ENCODE measurements at places on chromosomes 1 and 21.

DNA sequence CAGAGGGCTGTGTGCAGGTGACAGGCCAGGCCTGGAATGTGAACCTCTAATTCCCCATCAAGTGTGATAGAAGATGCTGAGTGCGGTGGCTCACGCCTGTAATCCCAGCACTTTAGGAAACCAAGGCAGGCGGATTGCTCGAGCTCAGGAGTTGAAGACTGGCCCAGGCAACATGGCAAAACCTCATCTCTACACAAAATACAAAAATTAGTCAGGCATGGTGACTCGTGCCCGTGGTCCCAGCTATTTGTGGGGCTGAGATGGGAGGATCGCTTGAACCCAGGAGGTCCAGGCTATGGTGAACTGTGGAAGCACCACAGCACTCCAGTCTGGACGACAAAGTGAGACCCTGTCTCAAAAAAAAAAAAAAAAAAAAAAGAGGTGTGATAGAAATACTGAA, 40.1 kb upstream of the PUM1 start:
- DNase-seq = no peak

- DNase-seq = no peak
Measured at GRCh38 chr1:47948126-47948525, 49.1 kb downstream of the TRABD2B start.

DNA sequence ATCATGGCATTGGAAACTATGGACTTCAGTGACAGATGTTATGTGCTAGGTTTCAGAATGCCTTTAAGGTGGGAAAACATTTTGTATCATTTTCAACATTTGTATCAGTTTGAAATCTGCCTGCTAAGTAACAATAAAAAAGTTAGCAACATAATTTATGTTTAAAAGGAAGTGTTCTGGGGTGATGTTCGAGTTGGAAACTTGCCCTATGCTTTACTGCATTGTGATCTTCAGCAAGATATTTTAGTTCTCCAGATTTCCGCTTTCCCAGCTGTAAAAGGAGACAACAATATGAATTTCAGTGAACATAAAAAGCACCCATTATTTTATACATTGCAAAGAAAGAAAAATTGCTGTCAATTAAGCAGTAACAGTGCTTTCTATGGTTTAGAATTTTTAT, 187.4 kb downstream of the DISC1 start:
- DNase-seq = no peak

- no peak for DNase-seq
Measured at GRCh38 chr1:56135069-56135863, 444.1 kb downstream of the PLPP3 start.

GRCh38 chr21:35024513-35024912, 24.6 kb downstream of the RUNX1 start:
- DNase-seq = no peak

GRCh38 chr1:230215031-230215430, 148.0 kb downstream of the GALNT2 start:
- DNase-seq = no peak

GRCh38 chr1:202571719-202572339, 138.4 kb downstream of the SYT2 start:
- no peak for DNase-seq

DNA sequence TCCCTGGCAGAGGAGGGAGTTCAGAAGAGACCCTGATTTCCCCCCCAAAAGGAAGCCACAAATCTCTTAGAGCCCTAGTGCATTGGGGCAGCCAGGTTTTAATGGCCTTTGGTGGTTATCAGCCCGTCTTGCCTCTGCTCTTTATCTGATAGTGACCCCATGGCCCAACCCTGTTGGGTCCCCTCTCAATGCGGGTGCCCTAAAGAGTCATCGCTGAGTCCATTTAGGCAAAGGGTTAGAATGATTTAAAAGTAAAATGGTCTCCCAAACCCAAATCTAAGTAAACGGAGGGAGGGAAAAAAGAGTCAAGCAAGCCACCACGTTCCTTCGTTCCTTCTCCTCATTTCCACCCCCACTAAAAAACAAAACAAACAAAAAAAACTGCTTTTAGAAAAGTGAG, 164.0 kb downstream of the RUNX1 start:
- no peak for DNase-seq

DNA sequence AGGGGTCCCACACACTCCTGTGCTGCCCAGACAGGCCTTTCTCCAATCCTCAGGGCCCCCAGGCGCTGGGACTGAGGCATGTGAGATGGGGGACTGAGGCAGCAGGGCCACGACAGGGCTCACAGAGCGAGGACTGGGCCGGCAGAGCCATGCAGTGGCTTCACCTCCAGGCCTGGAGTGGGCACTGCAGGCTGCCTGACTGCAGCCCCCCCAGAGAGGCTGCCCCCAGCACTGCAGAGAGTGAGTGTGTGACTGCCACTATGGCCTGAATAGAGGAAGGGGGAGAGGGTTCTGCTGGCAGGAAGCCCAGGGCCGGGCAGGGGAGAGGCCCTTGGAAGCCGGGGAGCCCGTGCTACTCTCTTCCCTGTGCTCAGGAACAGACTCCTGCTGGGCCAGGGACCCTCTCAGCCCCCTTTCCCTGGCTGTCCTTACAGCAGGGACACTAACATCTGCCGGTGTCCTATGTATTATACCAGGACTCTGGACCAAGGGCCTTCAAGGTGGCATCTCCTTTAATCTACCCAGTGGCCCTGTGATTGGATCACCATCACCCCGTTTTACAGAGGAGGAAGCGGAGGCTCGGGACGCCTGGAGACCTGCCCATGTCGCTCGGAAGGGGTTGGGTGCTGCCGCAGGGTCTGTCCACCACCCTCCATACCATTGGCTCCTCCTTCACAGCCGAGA, 20.2 kb upstream of the PLEKHG5 start:
- DNase-seq = no peak

GRCh38 chr1:27562021-27562420, 41.9 kb downstream of the AHDC1 start:
- DNase-seq = no peak

- DNase-seq = no peak
Measured at GRCh38 chr1:162844153-162844552, 16.8 kb downstream of the CCDC190 start.

DNA sequence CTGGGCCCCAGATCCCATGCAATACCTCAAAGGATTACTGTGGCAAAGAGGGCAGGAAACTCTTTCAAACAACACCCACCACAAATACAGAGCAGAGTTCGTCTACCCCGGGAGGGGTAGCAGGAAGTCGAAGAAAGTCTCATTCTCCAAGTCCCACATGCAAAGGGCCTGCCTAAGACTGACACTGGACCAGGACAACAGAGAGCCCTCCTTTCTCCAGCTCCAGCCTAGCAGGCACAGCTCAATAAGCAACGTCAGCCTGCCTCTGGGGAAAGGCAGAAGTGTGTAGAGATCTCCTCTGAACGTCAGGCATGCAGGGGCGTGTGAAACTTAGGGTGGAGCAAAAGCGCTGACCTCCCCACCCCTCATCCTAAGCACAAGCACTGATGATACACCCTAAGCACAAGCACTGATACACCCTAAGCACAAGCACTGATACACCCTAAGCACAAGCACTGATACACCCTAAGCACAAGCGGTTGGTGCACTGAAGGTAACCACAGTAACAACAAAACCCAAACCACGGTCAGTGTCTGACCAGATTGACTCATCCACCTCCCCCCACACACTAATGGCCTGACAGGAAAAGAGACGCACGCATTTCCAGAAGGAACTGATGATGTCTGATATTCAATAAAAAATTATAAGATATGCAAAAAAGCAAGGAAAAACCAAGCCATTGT, 1.3 kb downstream of the KRTAP12-3 start:
- no peak for DNase-seq

DNA sequence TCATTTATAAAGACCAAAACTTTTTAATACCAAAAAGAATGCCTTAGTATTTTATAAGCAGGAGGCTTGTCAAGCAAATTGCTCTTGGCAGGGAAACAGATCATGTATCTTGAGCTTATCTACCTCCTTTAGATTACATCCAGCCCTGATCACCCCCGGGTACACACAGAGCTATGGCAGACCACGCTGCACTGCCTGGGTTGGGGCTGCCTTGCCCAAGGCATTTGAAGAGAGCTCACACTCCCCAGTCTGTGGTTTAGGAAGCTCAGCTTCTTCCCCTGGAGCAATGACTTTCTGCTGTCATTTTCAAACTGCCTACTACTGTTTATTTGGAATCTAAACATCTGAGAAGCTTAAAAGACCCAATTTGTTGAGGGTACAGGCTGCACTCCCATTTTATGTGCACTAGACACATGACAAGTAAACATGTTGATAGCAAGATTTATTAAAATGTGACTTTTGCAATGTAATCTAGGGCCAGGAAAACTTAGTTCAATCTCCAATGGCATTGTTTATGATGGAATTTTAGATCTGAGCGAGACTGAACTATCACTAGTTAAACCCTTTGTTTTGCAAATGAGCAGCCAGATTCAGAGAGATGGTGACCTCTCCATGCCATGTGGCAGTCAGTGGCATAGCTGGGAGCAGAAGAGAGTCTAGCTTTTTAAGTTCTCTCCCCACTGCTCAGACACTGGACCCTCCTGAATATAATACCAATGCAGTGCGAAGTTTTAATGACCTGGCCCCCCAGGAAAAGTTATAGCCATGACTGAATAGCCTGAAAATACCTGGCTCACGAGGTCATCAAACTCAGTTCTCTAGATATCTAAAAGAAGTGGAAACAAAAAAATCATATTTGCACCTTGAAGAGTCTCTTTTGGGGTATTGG, 214.9 kb downstream of the HLX start:
- DNase-seq = no peak

DNA sequence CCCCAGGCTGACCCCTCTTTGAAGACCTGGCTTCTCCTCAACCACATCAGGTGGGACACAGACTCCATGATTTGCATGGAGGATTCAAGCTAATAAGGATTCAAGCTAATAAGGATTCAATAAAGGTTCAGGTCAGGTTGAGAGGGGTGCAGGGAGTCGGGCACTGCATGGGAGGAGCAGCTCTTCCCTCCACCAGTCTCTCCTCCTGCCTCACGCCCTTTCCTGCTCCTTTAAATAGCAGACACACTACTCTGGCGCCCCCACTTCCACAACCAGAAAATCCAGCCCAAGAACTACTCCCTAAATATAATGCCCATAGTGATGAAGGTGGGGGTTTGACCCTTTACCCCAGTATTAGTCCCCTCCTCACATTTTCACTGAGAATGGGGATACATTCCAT, 7.1 kb downstream of the MEX3A start:
- no peak for DNase-seq

- DNase-seq = no peak
Measured at GRCh38 chr1:203621559-203622262, 4.9 kb upstream of the ATP2B4 start.

DNA sequence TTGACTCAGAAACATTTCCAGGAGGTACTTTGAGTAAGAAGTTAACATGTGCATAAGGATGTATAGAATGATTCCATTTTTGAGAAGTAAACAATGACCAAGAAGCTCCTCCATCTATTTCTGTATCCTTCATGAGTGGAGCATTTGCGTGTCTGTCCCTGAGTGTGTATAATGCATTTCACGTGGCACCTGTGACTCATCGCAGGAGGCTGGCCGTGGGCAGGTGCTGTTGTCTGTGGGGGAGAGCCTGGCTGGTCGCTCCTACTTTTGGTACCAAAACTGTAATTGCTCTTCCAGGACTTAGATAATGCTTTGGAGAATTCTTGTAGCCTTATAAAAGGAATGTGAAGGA, 16.5 kb downstream of the SLC37A1 start:
- no peak for DNase-seq

DNA sequence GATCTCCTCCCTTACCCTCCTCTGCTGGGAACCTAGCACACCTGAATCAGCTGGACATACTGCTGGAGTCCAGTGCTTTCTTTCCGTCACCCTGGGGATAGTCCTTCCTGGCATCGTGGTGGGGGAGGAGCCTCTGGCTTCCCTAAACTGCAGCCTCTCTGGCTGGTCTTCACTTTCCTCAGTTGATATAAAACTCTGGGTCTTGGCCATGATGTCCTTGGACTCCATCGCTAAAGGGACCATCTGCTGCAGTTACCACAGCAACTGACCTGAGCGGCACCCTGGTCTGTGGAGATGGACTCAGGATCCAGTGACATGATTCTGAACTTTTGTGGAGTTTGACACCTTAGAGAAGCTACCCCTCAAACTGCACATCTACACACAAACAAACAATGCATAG, 22.8 kb downstream of the PARS2 start:
- no peak for DNase-seq

DNA sequence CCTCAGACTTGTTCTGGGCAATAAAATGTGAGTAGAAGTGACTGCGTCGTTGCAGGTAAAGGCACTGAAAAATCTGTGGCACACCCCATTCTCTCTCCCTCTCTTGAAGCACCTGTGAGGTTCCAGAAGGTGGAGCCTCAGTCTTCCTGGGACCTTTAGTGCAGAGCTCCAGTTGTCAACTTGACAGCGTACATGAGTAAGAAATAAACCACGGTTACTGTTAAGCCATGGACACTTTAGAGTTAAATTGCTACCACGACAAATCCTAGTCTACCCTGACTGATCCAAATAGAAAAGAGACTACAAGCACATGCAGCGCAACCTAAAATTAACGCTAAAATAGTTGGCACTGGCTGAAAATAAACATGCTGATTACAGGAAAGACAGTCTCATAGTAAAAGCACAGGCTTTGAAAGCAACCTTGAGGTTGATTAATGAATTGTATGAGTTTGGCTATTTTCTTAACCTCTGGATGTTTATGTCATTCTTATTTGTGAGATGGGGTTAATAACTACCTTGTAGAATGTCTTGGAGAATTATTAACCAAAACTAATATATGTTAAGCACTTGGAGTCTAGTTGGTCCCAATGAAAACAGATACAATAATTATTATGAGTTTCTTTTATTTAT, 93.0 kb upstream of the PLPPR4 start:
- DNase-seq = peak; percentile 4

GRCh38 chr21:36985751-36986594, 19.5 kb upstream of the HLCS start:
- DNase-seq = no peak

- DNase-seq = no peak
Measured at GRCh38 chr1:84436876-84437655, 38.8 kb downstream of the DNASE2B start.

GRCh38 chr1:197083474-197083873, 16.4 kb upstream of the F13B start:
- DNase-seq = no peak

GRCh38 chr1:218456444-218456843, 111.3 kb downstream of the TGFB2 start:
- no peak for DNase-seq

GRCh38 chr1:82813386-82813785, 1012.7 kb downstream of the ADGRL2 start:
- no peak for DNase-seq

DNA sequence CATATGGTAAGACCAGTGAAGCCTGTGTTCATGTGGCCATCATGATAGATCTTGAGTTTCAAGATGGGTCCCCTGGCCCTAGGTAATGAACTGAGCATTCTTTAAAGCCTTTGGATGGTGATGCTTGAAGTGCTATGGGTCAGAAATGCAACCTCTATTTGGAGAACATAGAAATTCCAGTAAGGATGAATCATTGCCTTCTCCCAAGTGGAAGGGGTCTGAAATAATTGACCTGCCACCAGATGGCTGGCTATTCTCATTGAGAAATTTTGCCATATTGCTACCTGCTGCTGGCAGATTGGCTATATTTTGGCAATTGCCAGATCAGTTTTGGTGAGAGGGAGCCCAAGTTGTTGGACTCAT, 739 bp upstream of the IFI6 start:
- DNase-seq = no peak

All from left renal cortex interstitium (tissue), 4 donors.